Progenitor cell of endocrine pancreas (in vitro differentiated cells): ENCODE measurements at places on chromosomes 16 and 17. TPM values are rescaled to one million over a fixed set of nuclear protein-coding genes. Genes with fewer than 3 reads are reported as not detected.

SMIM36 gene
- total RNA-seq, result not detected in 2 replicates

CCDC40 gene
- total RNA-seq, result 26.9 and 28.0 TPM in 2 replicates

BOLA2 gene
- 7.4 and 7.8 TPM in 2 replicates for total RNA-seq

- no peaks in the 10 kb centered on the region for H3K36me3 ChIP-seq
- H3K27me3 ChIP-seq, result peaks cover 7% of the 10 kb centered on the region
- no peaks in the 10 kb centered on the region for H3K4me1 ChIP-seq
- no peak for DNase-seq
- H3K4me3 ChIP-seq, result no peak overlapping the region
- no peak overlapping the region for H3K27ac ChIP-seq
Measured at GRCh38 chr17:66813296-66813695, 21.6 kb upstream of the CACNG5 start.

DNA sequence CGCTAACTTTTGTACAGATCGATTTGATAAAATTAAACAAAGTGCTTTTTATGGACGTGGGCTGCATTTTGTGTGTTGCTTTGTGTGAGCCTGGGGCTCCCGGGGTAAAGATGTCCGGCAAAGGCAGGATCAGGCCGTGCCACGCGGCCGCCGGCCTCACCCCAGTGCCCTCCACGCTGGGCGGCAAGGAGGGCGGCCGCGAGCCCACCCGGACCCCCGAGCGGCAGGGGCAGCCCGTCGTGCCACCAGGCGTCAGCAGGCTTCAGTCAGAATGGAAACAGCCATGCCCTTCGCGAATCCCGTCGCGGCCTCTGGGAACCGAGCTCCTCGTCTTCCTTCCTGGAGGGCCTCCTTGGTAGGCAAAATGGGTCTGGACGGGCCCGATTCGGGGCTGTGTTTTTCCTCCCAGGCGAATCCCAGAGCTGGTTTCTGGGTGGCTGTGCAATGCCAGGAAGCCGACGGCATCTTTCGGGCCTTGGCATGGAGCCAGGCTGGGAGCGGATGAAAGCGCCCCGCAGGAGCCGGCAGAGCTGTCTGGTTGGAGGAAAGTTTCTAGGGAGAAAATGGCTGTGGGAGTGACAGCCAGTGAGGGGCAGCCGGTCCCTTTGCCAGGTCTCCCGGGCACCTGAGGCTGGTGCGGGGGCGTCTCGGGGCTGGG lies 5.5 kb downstream of the SOX8 start:
- peaks cover 2% of the 10 kb centered on the region for H3K36me3 ChIP-seq
- H3K27me3 ChIP-seq, result peaks cover 25% of the 10 kb centered on the region
- H3K27ac ChIP-seq, result peak overlapping the region; percentile 56
- no peak overlapping the region for H3K4me3 ChIP-seq
- DNase-seq, result no peak

GRCh38 chr16:16021020-16021419 lies 71.6 kb downstream of the ABCC1 start:
- no peak overlapping the region for H3K4me3 ChIP-seq
- H3K4me1 ChIP-seq, result peaks cover 18% of the 10 kb centered on the region
- peaks cover 14% of the 10 kb centered on the region for H3K36me3 ChIP-seq
- H3K27me3 ChIP-seq, result no peaks in the 10 kb centered on the region
- DNase-seq, result no peak

DNA sequence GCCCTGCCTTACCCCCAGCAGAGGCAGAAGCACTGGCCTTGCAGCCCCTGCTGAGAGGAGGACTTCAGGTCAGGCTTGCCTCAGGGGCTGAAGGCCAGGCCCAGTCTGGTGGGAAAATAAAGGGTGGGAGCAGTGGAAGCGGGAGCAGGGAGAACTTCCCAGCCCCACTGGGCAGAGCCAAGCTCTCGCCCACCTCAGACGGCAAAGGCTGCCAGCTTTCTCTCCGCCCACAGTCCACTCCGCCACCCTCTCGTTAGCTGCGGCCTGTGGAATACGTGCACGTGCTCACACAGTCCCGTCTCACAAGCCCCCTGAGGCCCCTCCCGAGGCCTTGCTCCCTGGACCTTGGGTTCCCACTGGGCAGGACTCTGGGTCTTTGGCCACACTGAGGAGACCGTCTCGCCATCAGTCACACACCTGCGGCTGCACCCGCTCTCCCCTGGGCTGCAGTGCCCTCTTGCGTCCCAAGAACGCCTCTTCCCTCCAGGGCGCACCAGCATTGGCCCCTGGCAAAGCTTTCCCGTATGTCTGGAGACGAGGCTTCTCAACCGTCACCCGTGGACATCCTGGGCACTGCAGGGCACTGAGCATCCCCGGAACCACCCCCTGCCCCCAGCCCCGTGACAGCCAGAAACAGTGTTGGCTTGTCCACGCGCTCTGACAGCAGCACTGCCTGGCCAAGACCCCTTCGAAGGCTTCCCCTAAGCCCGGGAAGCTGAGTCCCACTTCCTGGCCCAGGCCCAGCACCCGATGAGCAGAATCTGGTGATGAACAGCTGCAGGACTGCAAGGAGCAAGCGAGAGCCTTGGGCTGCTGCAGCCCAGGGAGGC lies 8.3 kb downstream of the MRPL28 start:
- H3K27ac ChIP-seq, result no peak overlapping the region
- peak; percentile 46 for DNase-seq
- H3K27me3 ChIP-seq, result peaks cover 4% of the 10 kb centered on the region
- H3K4me1 ChIP-seq, result no peaks in the 10 kb centered on the region
- peaks cover under 1% of the 10 kb centered on the region for H3K36me3 ChIP-seq

DNA sequence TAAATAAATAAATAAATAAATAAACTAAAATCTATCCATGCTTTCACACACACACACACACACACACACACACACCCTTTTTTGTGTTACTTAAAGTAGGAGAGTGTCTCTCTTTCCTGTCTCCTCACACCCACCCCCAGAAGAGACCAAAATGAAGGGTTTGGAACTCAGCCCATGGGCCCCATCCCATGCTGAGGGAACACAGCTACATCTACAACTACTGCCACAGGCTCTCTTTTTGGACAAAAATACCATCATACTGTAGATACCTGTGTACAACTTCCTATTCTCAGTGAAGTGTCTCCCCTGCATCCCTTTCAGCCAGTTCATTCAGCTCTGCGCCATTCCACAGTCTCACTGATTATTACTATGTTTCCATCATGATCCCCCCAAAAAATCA lies 1.9 kb upstream of the HBA2 start:
- peaks cover 2% of the 10 kb centered on the region for H3K4me1 ChIP-seq
- H3K27ac ChIP-seq, result no peak overlapping the region
- H3K4me3 ChIP-seq, result no peak overlapping the region
- peaks cover 76% of the 10 kb centered on the region for H3K27me3 ChIP-seq
- H3K36me3 ChIP-seq, result no peaks in the 10 kb centered on the region

DNA sequence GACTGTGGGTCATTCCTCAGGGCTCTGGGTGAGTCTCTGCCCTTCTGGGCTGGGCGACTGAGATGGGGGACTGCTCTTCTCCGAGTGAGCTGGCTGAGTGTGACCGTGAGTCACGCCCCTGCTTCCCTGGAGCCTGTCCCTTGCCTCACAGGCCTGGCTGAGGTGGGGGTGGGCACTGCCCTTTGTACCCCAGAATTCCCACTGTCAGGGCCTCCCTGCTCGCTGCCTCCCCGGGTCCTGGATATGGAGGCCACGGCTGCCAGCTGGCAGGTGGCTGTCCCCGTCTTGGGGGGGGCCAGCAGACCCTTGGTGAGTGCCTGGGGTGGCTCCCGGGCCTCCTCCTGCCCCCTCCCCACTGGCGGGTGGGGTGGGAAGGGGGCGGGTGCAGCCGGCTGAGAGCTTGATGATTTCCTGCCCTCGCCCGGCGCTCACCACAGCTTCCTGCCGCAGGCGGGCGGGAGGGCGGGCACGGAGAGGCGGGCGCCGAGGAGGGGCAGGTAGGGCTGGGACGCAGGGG lies at the start of gene LAT:
LAT (plus strand) TSS at position 434 of the 517 bp plus-strand sequence. CDS start 366 bp downstream, outside the sequence.
- no peaks in the 10 kb centered on the region for H3K4me1 ChIP-seq
- no peaks in the 10 kb centered on the region for H3K27me3 ChIP-seq
- no peak within 1 kb of the TSS for H3K27ac ChIP-seq
- H3K4me3 ChIP-seq, result no peak within 1 kb of the TSS

- DNase-seq, result no peak
- H3K4me3 ChIP-seq, result no peak overlapping the region
- H3K36me3 ChIP-seq, result peaks cover 1% of the 10 kb centered on the region
- H3K4me1 ChIP-seq, result peaks cover 8% of the 10 kb centered on the region
- no peak overlapping the region for H3K27ac ChIP-seq
Measured at GRCh38 chr17:4340914-4341615, 25.4 kb downstream of the UBE2G1 start.

- H3K27me3 ChIP-seq, result peaks cover 9% of the 10 kb centered on the region
- H3K4me3 ChIP-seq, result no peak overlapping the region
- no peak for DNase-seq
- no peaks in the 10 kb centered on the region for H3K36me3 ChIP-seq
- H3K27ac ChIP-seq, result no peak overlapping the region
- peaks cover 6% of the 10 kb centered on the region for H3K4me1 ChIP-seq
Measured at GRCh38 chr16:87121816-87122215, 195.4 kb downstream of the C16orf95 start.

DNA sequence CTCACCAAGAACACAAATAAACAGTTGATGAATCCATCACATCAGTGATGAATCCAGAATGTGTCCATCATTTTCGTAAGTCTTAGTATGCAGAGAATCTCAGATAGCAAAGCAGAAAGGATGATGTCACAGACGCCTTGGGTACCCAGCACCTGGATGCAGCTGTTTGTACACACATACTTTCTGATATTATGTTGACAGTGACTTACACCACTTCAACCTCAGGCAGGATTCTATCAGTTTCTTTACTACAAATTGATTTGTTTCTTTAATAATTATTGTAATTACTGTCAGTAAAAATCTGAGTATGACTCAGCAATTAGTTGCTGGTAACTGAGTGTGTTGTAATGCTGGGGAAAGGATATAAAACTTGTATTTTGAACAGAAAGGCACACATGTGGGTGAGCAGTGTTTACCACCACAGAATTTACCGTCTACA lies 159.8 kb downstream of the RPTOR start:
- no peak overlapping the region for H3K4me3 ChIP-seq
- peak overlapping the region; percentile 38 for H3K27ac ChIP-seq
- H3K36me3 ChIP-seq, result peaks cover 7% of the 10 kb centered on the region
- no peaks in the 10 kb centered on the region for H3K27me3 ChIP-seq
- no peak for DNase-seq

DNA sequence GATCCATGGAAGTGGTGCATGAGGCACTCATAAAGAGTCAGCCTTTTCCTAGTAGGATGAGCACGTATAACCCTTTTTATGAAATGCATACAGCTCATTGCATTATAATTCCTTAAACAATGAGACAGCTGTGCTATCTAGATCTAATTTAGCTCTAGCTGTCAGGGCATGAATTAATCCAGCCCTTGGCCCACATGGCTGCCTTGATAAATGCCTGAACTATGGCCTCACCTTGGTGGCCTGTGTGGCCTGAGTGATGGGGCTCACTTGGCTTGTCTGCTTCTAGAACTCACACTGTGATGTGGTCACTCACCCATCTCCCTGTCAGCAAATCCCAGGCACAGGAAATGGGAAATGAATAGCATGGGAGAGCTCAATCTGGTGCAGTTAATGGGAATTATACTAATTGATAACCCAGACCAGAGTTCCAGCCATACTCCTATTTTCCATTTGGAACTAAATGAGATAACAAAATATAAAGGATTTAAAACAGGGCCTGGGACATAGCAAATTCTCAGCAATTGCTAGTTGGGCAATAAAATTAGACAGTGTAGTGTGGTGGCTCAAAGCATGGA lies 153.6 kb downstream of the HS3ST2 start:
- no peak overlapping the region for H3K27ac ChIP-seq
- H3K36me3 ChIP-seq, result no peaks in the 10 kb centered on the region
- no peak for DNase-seq
- H3K4me3 ChIP-seq, result no peak overlapping the region
